ENCODE measurements at places on chromosomes 11 and 22.

- DNase-seq, result peak; percentile 64
These were observed 13.5 kb downstream of the SCN3B start for GRCh38 chr11:123640677-123641494.

DNA sequence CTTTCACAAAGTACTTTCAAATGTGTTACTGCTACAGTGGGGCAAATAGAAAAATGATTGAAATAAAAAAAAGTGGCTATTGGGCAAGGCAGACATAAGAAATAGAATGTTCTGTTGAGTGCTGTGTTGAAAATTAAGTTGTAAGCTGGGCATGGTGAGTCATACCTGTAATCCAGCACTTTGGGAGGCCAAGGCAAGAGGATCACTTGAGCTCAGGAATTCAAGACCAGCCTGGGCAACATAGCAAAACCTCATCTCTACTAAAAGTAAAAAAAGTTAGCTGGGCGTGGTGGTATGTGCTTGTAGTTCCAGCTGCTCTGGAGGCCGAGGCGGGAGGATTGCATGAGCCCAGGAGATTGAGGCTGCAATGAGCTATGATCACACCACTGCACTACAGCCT lies 26.9 kb upstream of the LDHA start:
- no peak for DNase-seq

DNA sequence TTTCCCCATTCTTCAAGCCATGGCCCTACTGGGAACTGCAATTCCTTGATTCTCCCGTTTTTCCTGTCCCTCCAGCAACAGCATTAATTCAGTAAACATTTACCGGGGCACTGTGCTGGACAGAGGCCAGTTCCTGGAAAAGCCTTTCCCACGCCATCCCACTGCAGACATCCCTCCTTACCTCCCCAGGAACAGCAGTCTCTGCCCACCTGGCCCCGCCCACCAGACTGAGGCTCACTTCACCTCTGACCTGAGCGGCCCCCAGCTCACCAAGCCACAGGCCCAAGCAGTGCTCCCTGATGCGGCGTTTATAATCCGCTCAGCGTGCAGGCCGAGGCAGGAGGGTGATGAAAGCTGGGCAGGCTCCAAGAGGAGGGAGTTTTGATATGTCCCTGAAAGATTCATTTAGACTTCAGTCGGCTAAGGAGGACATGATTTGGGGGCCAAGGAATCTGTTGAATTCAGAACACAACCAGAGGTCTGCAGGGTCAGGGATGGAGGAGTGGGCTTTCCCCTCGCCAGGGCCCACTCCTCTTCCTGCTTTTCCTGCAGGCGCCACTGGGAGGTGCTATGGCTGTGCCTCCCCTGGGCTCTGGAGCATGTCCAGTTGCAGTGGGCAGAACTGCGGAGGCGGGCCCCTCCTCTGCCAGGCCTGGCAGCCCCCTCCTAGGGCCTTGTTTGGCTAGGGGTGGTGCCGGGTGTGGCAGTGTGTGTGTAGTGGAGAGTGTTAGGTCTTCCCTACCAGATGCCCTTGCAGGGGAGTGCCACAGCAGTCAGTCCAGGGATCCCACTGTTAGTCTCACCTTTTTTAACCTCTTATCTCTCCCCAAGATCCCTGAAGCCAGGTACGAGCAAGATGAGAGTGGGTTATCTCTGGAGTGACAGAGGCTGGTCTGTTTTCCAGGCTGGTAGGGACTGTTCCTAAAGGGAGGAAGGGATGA lies 1.4 kb upstream of the TAGLN start:
- no peak for DNase-seq

- no peak for DNase-seq
These were observed 77.1 kb upstream of the EIF3D start for GRCh38 chr22:36606114-36606513.

DNA sequence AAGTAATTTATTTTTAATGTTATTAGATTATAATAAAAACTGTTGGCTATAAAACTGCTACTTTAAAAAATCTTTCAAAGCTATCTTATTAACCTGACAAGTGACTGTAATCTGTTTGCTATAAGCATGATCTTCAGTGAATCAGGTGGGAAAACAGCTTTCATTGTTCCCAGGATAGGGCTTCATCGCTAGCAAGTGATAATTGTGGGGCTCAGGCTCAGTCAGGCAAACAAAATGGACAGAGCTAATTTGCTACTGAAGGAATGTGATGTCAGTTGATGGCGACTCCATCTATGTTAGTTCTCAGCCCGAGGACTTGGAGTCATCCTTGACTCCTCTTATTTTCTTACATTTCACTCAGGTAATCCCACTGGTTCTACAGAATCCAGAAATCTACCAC lies 125.0 kb downstream of the RASSF10 start:
- no peak for DNase-seq

All from 8988T (cell line).